Suppressor macrophage treated with lipopolysaccharide for 1 hour (primary cell): ENCODE measurements at places on chromosomes 7 and 10.

DNA sequence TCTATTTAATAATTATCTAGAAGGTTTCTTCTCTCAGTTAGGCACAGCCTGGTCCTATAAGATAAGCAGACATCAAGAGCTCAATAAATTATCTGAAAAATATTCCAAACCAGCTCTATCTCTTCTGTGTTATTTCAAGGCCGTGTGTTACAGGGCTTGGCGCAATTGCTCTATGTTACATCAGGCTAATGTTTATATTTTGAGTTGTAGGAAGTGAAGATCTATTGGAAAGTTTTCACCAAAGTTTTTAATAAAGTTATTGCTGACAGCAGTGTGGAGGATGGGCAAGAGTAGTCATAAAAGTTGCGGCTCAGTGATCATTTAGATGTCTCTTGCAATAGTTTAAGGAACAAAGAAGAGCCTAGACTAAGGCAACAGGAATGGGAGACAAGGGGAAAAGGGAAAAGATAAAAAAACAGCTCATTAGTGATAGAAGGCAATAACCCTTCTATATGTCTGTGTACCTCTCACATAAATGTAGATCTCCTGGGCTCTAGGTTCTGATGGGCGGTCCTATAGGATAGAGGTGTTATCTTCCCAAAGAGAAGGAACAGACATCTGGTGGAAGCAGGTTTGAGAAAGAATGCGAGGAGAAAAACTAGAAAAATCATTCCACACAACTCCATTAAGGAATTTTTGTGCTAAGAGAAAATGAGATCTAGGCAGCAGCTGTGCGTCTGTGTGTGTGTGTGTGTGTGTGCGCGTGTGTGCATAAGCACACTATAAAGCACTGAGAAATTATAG, 5.9 kb upstream of the ANKRD7 start:
- DNase-seq = no peak

GRCh38 chr7:104093127-104093526, 103.7 kb upstream of the RELN start:
- no peak for DNase-seq

DNA sequence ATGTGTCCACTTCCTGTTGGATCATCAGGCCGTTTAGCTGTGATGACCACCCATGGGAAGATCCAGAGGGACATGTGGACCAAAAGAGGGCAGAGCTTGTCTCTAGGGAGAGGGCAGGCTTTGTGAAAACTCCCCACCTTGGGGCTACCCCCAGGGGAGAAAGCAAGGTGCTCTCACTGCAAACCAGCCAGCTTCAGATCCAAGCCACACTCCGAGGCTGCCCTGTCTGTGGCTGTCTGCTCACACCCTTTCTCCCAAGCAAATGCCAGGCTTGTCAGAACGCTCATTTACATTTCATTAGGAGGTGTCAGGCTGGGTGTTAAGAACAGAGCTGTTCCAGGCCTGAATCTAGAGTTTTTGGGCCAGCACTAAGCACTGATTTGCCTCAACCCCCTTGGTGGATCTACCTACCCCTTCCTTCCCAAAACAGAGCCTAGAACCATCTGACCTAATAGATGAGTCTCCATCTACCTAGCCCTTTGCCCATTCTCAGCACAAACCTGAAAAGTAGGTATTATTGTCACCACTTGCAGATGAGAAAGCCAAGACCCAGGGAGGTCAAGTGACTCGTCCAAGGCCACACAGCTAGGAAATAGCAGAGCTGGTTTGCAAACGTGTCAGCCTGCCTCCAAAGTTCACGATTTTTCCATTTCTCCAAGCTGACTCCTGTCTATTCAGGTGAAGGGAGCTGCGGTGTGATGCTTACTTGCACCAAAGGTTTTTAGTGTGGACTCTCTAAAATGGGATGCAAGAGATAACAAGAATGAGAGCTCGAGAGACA, 130.9 kb downstream of the EMX2 start:
- DNase-seq = no peak

DNA sequence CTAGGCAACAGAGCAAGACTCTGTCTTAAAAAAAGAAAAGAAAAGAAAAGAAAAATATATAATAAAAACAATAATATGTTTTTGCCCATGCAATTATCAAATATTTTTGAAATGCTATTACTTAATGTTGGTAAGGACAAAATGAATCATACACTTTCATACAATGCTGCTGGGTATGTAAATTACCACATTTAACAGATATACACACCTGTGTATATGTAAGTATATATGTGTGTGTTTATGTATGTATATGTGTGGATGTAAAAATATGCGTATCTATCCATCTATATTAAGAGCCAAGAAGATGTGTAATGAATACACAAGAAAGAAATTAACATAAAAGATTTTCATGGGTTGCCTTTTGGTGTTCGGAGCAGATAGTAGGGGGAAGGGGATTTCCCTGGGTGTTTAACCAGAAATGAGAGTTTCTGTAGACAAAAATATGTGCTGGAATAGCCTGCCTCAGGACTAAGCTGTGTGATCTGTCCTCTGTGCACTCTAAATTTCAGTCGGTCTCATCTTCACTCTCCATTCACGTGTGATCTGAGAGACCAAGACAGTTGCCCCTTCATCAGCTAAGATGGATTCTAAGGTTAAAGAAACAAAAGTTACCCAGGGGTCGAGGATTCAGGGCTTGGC, 61.2 kb downstream of the PRKCQ start:
- no peak for DNase-seq

GRCh38 chr7:156907656-156908055, 14.7 kb upstream of the LMBR1 start:
- no peak for DNase-seq
